ENCODE measurements at places on chromosomes 11 and 22.

GRCh38 chr11:114142707-114143106 is 83.2 kb downstream of the ZBTB16 start:
- no peak for DNase-seq

DNA sequence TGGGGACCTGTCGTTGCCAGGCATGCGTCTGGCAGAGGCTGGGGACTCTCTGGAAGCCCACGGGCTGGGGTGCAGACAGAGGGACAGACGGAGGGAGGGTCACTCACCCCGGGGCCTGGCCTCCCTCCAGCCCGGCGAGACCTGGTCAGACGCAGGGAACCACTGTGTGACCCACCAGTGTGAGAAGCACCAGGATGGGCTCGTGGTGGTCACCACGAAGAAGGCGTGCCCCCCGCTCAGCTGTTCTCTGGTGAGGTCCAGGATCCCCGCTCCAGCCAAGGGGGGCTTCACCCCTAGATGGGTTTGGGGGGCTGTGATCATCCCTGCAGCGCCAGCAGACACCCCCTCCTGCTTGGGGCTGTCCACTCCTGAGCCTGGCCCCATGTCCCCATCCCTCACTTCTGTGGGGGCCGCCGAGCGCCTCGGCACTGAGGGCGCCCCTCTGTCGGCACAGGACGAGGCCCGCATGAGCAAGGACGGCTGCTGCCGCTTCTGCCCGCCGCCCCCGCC is 23.6 kb upstream of the MUC5B start:
- DNase-seq: no peak

DNA sequence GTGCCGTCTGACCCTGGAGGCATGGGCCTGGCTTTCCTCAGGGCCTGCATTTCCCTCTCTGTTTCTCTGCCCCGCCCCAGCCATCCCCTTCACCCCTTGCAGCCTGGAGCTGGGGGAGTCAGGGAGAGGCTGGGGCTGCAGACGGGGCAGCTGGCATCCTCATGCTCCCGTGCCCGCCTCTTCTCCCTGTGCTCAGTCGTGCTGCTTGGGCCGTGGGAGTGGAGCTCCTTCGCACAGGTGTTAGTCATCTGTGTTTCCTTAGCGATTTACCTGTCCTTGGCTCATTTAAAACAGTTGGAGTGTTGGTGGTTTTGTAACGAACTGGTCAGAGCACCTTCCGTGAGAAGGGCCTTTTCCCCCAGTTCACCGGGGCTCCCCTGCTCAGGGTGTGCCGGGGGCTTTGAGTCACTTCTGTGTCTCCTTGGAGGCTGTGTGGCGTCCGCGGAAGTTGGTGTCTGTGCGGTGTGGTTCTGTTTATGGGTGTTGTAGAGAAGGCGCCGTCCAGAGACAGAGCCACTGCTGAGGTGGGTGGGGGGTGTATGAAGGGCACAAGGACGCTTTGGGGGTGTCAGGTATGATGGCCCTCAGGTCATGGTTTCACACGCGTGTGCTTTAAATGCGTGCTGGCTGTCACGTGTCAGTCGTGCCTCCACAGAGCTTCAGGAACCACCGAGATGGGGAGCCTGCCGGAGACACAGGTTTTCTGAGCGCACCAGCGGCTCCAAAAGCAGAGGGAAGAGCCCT is 19.5 kb downstream of the BRSK2 start:
- no peak for DNase-seq

GRCh38 chr22:36239150-36239400 is 252 bp downstream of the APOL2 start:
- DNase-seq: no peak

DNA sequence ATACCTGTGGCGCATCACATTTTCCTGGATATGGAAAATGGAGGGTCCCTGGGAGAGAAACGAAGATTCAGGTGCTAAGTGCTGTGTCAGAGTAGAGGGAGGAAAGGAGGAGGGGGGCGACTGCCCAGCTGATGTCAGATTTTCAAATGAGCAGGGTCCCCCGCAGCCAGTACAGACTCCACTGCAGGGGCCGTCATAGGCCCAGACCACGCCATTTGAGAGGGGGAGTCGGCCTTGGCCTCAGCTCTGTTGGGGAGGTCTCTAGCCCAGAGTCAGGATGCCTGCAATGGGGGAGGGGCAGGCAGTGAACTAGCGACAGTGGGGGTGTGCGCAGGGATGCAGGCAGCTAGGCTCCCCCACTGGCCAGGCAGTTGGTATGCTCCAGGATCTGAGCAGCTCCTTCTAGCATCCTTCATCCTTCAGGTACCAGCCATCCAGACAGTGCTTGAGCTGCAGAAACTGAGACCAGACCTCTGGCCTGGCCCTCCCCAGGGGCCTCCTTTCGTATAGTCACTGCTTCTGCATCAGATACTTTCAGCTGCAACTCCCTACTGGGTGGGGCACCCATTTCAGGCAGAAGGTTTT is at the start of the genes BSCL2 and GNG3:
TSS of gene BSCL2 (minus strand) at position 148 of the 585 bp plus-strand sequence. CDS start 229 bp downstream, outside the sequence.
TSS of gene GNG3 (plus strand) at position 400 of the 585 bp plus-strand sequence. CDS start 620 bp downstream, outside the sequence.
- DNase-seq: no peak
